ENCODE measurements at places on chromosomes 4 and X.

DNA sequence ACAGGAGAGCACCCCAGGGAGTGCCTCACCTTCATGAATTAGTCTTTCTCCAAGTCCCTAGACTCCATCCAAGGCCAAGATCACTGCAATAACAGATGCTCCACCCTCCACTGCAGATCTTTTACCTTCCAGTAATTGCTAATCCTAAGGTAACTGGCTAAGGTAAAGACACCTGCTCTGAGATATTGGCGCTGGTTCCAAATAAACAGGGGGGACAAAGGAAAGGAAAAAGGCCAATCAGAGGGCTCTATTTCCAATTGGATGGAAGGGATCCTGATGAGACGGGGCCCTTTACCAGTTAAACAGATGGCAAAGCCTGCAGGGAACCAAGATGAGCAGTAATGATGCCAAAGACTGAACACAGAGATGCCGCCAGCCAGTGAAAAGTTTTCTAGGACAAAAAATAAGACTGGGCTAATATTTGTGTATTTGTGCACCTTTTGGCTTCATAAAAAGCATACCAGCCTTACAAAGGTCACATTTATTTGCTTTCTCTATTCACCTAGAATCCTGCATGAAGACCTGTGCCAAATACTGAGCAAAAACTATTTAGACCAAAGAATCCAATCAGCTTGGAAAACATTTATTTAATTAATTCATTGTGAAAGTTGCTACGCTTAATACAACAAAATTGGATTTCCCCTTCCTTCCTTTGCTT lies 148.5 kb downstream of the PPP3CA start:
- peak; percentile 64 for DNase-seq

GRCh38 chrX:138037548-138037947 lies 471.6 kb downstream of the ZIC3 start:
- DNase-seq, result no peak

GRCh38 chrX:45992402-45993123 lies 552.7 kb downstream of the ZNF674 start:
- no peak for DNase-seq

DNA sequence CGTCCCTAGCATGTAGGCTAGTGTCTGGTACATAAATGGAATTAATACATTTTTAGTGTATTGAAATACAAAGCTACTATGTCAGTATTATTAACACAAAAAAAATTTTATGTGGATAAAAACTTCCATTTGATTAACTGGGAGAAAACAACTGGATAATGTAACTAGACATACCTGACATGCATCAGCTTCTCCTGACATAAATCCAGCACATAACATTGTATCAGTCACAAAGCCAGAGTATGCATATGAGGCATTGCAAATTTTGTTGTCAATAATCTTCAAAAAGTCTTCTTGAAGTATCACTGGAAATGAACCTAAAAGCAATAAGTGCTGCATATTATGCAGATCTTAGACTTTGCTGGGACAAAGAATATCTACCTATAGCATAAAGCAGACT lies 16.9 kb downstream of the TMPRSS11B start:
- no peak for DNase-seq

DNA sequence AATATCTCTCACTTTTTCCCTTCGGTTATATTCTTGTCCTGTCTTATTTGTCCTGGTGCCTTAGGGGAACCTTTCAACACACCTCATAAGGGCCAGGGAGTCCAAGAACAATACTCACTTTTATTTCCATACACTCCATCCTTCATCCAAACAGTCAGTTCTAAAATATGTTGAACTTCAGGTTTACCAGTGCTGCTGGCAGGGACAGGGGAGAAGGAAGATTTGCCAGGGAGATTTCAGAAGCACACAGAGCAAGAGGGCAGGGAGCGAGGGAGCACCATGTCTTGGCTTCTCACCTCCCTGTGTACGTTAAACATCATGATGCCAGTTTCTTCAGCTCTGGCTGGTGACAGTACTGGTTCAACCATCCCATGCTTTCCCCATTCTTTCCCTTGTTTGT lies 631.1 kb upstream of the FAT1 start:
- DNase-seq, result no peak

DNA sequence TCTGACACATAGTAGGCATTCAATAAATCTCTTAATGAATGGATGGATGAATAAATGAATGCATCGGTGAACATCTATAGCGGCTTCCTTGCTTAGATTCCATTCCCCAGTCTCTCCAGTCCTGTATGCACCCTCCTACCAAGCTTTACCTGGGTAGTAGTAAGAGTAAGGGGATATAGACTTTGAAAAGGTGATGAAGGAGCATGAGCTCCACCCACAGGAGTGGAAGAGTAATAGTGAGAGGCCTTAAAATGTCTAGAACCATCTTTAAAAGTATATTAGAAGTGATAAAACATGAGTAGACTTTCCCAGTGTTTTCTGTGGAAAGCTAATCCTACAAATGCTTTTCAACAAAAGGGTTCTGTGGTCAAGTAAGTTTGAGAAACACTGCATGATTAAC lies 35.5 kb upstream of the GPC3 start:
- DNase-seq, result no peak

DNA sequence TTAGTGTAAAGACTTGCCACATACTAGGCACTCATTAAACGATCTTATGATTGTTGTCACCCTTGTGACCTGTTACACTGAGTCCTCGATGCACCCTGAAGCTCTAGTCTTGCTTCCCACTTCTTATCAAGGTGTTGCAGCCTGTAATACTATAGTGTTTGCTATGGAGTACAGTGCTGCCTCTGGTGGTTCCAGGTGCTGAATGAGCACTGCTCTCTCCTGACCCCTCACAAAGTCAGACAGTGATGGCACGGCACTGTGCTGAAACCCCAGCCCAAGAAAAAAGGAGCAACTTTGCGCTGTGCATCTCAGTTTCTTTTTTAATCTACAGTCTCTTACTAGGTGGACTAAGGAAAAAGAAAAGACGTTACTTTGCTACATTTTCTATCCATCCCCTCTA lies 106.3 kb downstream of the GC start:
- no peak for DNase-seq

- no peak for DNase-seq
These were observed 7.5 kb upstream of the CXCL6 start for GRCh38 chr4:73828956-73829355.

- DNase-seq, result no peak
These were observed 84.5 kb upstream of the ARHGEF9 start for GRCh38 chrX:63869506-63869905.

- no peak for DNase-seq
These were observed 32.7 kb upstream of the GLRA2 start for GRCh38 chrX:14496674-14497073.

DNA sequence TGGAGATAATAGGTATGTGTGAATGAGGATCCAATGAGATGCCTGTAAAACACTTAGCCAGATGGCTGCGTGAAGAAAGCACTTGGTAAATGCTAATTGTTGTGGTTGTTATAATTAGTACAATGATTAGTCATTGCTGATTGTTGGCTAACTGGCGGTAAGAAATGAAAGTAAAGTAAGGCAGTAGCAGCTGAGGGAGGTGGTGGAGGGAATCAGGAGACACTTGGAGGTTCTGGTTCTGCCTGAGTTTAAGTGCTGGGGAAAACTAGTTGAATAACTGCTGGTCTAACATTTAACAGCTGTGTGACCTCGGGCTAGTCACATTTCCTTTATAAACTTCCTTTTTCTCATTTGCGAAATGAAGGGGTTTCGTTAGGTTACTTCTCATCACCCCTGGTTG lies 30.9 kb downstream of the CD38 start:
- DNase-seq, result no peak

GRCh38 chr4:90142081-90142480 lies 14.9 kb downstream of the CCSER1 start:
- DNase-seq, result no peak

DNA sequence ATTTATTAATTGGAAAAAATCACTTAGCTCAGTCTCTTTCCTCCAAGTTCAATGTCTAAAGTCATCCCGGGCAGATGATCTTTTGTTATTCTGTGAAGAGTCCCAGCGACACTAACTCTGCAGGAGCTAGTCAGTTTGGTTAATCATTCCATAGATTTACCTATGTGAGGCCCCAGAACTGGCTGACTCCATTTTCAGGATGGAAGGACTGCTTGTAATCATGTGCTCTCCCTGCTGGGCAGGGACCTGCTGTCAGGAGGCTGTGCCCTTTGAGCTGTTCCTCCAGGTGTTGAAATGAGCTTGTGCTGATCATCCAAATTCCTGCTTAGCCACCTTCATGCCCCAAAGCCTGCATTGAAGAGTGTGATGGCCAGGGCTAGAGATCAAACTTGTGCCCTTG lies 169.8 kb downstream of the NHS start:
- no peak for DNase-seq

GRCh38 chr4:121973816-121974215 lies 22.0 kb upstream of the TRPC3 start:
- no peak for DNase-seq

GRCh38 chr4:38621831-38622230 lies 42.2 kb upstream of the KLF3 start:
- DNase-seq, result no peak

DNA sequence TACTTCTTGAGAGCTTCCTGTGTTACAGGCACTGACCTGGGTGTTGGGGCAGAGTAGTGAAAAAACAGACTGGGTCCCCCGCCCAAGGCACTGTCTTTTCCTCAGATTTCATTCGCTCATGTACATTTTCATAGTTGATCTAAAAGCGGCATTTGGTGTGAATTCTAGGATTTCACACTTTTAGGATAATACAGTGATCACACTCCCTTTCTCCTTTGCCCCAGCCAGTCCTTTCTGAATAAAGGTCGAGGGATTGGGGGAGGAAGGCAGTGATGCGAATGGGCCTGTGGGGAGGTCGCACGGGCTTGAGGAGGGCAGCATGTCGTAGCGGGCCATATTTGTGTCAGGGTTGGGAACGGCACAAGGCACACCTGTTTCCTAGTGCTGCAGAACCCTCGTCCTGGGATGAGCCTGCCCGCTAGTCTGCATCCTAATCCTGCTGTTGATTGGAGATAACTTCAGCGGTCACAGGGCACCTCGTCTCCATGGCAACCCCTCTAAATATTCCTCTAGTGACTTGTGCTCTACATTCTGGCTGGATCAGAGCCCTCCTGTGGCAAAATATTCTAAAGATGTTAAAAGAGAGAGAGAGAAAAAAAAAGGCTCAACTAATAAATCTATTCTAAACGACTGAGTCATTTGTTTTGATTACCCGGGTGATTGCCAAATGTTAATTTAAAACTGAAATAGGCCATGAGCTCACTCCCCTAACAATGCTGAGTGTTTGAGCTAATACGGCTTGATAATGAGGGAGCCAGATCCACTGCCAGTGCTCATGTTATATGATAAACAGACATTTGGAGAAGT lies 21.8 kb downstream of the FHL1 start:
- peak; percentile 81 for DNase-seq

DNA sequence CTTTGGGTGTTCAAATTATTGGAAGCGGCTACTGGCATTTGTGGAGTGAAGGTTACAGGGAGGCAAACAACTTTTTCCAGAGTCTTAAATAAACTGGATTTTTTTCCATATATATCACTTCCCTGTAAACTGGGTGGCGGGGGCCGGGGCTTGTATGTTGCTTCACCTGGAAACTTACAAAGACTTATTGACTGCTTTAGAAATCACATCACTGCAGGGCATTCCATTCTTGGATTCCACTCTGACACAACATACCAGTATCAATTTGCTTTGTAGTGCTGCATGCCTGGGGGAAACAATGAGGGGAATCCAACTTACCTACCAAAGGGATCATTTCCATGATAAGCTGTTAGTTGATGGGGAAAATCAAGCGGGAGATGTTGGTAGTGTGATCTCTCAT lies 21.7 kb upstream of the FAM156A start:
- DNase-seq, result no peak

GRCh38 chr4:159823743-159824142 lies 720.9 kb downstream of the RAPGEF2 start:
- no peak for DNase-seq

DNA sequence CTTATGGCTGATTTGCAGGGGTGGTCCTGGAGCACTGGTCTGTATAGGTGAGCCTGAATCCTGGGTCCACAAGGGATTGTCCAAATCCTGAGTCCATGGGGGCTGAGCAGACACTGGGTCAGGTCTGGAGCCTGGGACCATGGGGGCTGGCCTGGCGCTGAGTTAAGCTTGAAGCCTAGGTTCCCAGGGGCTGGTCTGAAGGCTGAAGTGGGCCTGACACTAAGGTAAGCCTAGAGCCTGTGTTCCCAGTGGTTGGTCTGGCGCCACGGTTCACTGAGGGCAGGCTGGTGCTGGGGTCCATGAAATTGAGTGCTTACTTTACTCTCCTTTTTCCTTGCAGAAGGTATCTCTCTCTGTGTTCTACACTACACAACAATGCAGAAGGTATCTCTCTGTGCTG lies 155.8 kb downstream of the RBM46 start:
- no peak for DNase-seq

- DNase-seq, result no peak
These were observed 72.6 kb downstream of the DTHD1 start for GRCh38 chr4:36353998-36354397.

GRCh38 chrX:130287071-130287770 lies 18.5 kb upstream of the ZNF280C start:
- no peak for DNase-seq

DNA sequence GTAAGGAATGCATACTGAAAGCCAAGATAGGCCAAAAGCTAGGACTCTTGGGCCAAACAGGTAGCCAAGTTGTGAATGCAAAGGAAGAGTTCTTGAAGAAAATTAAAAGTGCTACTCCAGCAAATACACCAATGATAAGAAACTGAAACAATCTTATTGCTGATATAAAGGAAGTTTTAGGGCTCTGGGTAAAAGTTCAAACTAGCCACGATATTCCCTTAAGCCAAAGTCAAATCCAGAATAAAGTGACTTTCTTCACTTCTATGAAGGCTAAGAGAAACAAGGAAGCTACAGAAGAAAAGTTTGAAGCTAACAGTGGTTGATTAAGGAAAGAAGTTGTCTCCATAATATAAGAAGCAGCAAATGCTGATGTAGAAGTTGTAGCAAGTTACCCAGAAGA lies 397.6 kb downstream of the PACRGL start:
- no peak for DNase-seq

DNA sequence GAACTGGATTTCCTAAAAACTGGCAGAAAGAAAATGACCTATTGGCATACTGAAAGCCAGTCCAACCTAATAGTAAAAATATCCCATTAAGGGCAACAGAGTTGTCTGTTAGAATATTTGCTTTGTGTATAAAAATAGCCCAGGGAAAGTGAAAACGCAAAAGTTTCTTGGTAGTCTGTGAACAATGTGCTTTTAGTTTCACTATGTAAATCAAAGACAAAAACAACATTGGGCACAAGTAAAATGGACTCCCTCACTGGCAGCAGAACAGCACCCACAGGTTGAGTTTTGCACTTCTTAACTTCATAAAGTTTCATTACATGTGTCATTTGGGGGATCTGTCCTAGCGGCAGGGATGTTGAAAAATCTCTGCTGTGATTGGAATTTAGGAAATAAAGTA lies 4.3 kb upstream of the FGG start:
- DNase-seq, result no peak

GRCh38 chr4:183936047-183936446 lies 30.9 kb downstream of the STOX2 start:
- DNase-seq, result no peak

DNA sequence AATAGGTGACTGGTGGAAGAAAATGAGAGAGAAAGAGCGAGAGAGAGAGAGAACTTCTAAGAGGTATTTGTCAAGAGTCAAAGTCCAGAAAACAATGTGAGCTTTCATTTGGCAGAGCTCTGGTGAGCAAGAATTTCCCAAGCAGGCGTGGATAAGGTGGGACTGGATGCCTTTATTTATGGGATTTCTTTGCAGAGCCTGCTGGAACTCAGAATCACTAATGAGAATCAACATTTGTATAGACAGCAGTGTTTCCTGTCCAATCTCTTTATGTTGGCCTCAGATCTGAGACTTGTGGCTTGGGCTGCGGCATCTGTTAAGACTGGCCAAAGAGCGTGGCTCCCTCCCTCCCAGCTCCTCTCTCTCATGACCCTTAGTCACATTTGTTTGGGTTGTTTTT lies 67.9 kb upstream of the TBL1X start:
- no peak for DNase-seq

- no peak for DNase-seq
These were observed 54.8 kb downstream of the DHRSX start for GRCh38 chrX:2445662-2446623.

Data from NCI-H774 (cell line).